ENCODE measurements at places on chromosomes 16 and 17.

- DNase-seq = peak; percentile 70
Observed at GRCh38 chr16:88619859-88620815, 18.2 kb upstream of the IL17C start.

- DNase-seq = no peak
Observed at GRCh38 chr17:74992223-74992622, 4.8 kb downstream of the CDR2L start.

DNA sequence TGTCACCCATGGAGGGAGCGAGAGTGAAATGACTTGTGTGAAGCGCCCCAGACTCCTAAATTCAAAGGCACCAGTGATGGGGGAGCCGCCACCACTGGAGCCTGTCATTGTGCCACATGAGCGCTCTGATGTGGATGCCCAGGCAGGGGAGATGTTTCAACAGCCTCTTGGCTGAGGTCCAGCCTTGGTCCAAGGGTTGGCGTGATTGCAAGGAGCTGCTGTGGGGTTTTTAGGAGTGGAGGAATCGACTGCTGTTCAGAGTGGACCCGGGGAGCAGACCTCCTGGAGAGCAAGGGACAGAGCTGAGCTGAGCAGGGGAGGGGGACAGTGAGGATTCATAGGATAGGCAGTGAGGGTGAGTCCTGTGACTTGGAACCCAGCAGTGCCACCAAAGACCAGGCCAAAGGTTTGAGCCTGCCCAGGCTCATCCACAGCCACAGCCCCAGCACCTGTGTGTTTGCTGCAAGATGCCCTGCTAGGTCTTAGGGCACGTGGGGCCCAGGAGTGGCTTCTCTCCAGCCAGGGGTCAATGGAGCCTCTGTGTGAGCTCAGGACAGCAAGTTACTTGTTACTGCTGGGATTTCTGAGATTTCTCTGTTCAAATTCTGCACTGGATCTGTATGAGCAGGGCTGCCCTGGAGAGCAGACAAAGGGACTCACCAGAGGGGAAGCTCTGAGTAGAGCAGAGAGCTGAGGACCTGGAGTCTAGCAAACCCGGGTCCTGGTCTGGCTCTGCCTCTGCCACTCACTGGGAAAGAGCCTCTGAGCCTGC lies 20.3 kb downstream of the RHBDL3 start:
- DNase-seq = no peak

DNA sequence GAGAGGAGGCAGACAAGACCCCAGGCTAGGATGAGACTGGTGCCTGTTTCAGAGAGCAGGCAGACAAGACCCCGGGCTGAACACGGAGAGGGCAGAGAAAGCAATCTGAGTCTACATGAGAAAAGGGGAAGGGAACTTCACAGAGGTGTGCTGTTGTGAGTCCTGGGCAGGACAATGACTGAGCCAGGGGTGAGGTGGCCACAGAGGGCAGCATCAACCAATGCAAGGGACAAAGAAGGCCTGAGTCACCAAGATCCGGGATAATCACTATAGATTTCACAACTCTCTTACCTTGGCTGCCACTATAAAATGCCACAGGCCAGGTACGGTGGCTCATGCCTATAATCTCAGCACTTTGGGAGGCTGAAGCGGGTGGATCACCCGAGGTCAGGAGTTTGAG lies 89.0 kb downstream of the SLC39A11 start:
- DNase-seq = no peak

DNA sequence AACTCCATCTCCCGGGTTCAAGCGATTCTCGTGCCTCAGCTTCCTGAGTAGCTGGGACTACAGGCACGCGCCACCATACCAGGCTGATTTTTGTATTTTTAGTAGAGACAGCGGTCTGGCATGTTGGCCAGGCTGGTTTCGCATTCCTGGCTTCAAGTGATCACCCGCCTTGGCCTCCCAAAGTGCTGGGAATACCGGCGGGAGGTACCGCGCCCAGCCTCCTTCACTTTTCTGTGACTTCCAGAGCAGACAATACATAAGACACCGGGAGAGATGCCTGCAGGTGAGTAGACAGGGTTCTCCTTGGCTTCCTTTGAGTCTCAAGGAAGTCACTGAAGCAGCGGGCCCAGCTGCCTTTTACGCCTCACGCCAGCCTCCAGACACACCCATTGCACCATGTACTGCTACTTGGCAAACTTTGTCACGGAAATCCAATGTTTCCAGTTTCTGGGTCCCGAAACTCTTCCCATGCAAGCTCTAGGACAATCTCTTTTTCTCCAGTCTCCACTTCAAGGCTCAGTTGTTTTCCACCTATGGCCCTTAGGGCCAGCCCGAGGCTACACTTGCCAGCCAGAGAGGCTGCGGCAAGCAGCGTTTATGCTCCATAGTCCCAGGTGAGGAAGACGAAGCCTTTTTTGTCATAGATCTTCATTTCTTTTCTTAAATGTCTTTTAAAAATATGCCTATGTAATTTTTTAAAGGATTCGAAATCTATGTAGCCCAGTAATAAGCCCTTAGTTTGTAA lies 886 bp upstream of the OR1F1 start:
- DNase-seq = no peak

- no peak for DNase-seq
Observed at GRCh38 chr16:24101431-24101830, 154.7 kb upstream of the CACNG3 start.

- no peak for DNase-seq
Observed at GRCh38 chr17:29911641-29912177, 18.3 kb downstream of the SSH2 start.

- DNase-seq = no peak
Observed at GRCh38 chr17:47204722-47205418, 4.3 kb upstream of the MYL4 start.

DNA sequence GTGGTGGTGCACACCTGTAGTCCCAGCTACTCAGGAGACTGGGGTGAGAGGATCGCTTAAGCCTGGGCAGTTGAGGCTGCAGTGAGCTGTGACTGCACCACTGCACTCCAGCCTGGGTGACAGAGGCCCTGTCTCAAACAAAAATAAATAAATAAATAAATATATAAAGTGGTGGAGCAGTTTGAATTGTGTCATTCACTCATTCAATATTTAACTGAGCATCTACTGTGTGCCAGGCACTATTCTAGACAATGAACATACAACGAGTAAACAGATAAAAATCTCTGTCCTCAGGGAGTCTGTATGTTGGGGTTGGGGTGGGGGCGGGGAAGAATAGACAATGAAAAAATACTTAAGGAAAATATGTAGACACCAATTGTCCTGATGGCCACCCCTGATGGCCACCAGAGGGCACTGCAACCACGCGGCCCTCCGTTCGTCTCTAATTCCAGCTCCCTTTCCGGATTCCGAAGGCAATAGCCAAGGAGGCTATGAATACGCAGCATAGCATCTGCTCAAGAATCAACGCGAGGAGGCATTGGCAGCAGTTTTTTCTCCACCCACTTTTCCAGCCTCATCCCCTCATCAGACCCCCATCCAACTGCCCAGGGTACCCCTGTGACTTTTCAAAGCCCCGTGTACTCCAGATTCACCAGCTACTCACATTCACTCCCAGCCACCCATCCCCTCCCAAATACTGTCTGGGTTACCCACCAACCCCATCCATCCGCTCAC lies 21.4 kb downstream of the QPRT start:
- DNase-seq = peak; percentile 71

GRCh38 chr16:66360624-66361324 lies 5.7 kb upstream of the CDH5 start:
- no peak for DNase-seq

GRCh38 chr16:15950869-15951268 lies 1.5 kb downstream of the ABCC1 start:
- DNase-seq = no peak

DNA sequence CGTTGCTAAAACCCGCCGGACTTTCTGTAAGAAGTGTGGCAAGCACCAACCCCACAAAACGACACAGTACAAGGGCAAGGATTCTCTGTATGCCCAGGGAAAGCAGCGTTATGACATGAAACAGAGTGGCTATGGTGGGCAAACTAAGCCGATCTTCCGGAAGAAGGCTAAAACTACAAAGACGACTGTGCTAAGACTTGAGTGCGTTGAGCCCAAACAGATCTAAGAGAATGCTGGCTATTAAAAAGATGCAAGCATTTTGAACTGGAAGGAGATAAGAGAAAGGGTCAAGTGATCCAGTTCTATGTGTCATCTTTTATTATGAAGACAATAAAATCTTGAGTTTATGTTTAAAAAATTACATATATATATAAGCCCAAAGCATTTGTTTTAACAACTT lies 20.3 kb downstream of the HELZ start:
- DNase-seq = no peak

DNA sequence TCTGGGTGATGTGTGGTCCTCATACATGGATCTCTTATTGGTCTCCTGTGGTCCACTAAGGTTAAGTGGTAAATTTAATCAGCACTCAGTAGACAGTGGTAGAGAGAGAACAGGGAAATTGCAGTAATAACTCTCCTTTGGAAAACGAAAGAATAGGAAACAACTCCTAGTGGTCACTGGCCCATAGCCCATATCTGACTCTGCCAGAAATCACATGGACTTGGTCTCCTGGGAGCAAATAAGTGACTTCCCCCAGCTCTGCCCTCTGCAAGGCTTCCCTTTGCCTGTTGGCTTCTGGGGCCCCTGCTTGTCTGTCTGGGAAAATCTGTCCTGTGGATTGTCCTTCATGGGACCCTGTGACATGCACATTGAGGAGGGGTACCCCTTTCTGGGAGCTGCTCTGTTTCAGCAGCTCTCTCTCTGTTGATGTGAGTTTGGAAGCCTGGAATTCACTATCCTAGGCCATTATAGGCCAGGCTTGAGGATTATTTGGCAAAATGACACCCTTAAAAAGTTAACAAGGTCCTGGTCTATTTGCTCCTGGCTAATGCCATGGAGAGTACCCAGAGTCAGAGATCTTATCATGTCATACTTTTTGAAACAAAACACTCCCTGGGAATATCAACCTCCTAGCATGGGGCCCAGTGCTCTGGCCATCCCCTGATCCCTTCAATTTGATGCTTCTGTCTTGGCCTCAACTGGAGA lies 58.0 kb upstream of the HNF1B start:
- no peak for DNase-seq

GRCh38 chr17:13518261-13519000 lies 83.3 kb downstream of the HS3ST3A1 start:
- no peak for DNase-seq

GRCh38 chr17:57262557-57262956 lies 6.2 kb downstream of the MSI2 start:
- DNase-seq = no peak
